ENCODE measurements at places on chromosomes 6 and 20. TPM values are rescaled to one million over a fixed set of nuclear protein-coding genes. Genes with fewer than 3 reads are reported as not detected.

BTNL2 gene
- not detected for total RNA-seq

C20orf144 gene
- 0.24 TPM for total RNA-seq

DNA sequence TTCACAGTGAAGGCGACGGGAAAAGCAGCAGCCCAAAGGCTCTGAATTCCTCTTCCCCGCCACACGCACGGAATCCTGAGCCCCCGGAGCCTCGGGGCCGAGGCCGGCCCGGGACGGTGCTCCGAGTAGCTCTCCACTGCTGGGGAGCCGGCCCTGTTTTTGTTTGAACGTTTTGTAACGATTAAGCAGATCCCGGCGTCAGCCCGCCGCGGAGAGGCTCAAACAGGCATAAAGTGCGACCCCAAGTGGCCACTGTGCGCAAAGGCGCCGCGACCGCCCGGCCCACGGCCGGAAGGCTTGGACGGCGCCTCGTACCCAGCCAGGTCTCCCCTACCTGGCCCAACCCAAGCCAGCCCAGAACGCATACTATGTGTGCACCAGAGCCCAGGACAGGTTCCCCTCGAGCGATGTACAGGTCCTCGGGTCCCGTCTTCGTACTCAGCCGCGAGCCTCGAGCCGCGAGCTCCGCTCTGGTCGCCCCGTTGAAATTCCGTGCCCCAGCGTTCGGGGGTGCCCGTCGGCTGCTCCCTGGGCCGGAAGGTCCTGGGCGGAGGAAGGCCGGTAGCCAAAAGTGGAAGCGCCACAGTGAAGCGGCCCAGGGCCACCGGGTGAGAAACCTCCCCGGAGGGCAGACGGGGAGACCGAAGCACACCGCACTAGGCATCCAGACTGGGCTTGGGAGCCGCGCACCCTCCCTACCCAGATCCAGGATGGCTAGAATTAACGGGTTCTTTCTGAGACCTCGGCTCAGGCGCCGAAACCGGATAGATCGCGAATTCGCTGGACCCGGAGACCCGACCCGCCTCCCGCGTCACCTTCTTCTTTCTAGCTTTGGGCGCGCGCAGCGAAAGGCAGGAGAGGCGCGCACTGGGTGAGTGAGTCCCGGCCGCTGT, 1.2 kb upstream of the MAFB start:
- DNase-seq: peak; percentile 91

OVOL2 gene
- total RNA-seq: 15.2 TPM

DNA sequence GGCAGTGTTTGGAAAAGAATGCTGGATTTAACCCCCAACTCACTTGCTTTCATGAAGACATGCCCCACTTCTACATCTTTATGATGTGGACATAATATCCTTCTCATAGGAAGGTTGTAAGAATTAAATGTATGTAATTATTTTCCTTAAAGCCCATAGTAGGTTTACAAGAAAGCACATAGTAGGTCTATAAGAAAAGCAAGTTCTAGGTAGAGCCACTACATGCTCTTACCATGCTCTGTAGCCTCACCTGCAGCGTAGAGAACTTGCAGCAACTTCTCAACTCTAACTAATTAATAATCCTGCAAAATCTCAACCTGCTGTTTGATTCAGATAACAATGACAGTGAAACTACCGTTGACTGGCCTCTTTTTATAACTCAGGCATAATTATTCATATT, 288.4 kb downstream of the TSHZ2 start:
- DNase-seq: no peak

PTCHD4 gene
- total RNA-seq: 0.12 TPM

DNA sequence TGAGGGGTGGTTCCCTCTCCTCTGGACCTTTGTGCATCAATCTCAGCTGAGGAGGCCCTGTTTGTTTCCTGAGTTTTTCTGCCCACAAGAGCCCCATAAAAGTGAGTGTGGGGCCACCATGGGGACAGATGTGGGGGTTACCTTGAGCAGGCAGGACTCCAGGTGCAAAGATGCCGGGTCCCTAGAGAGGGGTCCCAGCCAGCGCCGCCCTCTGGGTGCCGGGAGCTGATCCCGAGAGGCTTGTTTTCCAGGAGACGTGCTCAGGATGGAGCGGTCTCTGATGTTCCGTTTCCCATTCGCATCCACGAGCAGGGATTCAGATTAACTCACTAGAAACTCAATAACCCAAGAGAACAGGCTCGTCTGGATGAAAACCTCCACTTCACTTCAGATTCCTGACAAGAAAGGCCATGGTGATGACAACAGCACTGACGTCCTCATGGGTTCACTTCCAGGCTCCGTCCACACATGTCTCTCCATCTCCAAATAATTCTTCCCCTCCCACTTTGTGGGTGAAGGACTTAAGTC, 21.9 kb downstream of the MYT1 start:
- DNase-seq: no peak

DNA sequence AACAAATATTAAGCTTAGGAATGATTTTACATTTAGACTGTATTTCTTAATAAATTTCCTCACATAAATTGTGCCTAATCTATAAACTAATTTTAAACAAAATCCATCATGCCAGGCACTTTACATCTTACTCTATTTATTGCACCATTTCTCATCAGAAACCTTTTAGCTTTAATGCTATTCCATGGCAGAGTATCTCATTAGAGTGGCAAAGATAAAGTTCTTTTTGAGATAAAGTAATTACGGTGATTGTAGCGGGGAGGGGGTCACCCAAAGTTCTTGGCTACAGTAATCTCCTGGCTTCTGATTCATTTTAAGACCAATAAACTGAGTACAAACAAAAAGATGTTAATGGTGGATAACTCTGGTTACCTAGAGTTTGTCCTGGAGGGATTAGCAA, 532.1 kb downstream of the PRKN start:
- DNase-seq: no peak

Measured in mucosa of descending colon (tissue), 3 donors.